ENCODE measurements at places on chromosomes 11 and 22. TPM values are rescaled to one million over a fixed set of nuclear protein-coding genes. Genes with fewer than 3 reads are reported as not detected.

Gene PDGFD
- 10.0 TPM for total RNA-seq

Gene PLEKHB1
- total RNA-seq, result 0.42 TPM

Gene SPDYC
- not detected for total RNA-seq

Gene CCDC34
- total RNA-seq, result 6.9 TPM

Gene PGA3
- not detected for total RNA-seq

Gene GPHA2
- not detected for total RNA-seq

Gene LIF
- total RNA-seq, result 0.63 TPM

Gene ANO1
- total RNA-seq, result 0.33 TPM

Gene LARGE2
- total RNA-seq, result not detected

Gene CCDC81
- total RNA-seq, result 0.53 TPM

Gene BARX2
- not detected for total RNA-seq

Gene CREB3L1
- total RNA-seq, result 1.9 TPM

Gene CASP1
- 6.7 TPM for total RNA-seq

Gene ACRV1
- not detected for total RNA-seq

Gene KCNK7
- total RNA-seq, result 0.04 TPM

Gene CACNA1I
- total RNA-seq, result not detected

Gene PRG3
- total RNA-seq, result not detected

Gene TMPRSS5
- total RNA-seq, result 0.07 TPM

Gene CD81
- total RNA-seq, result 197 TPM

Gene B4GAT1
- total RNA-seq, result 34.2 TPM

Gene DUSP8
- total RNA-seq, result 0.40 TPM

Gene FGF3
- total RNA-seq, result not detected

Gene SMTNL1
- not detected for total RNA-seq

Gene C11orf87
- not detected for total RNA-seq

Gene CSNK2A3
- total RNA-seq, result 1.4 TPM

Gene NPAS4
- total RNA-seq, result not detected

Gene TNNI2
- not detected for total RNA-seq

Gene MS4A3
- total RNA-seq, result not detected

Gene GDPD4
- not detected for total RNA-seq

Gene PTPN5
- total RNA-seq, result not detected

Gene SERPINH1
- total RNA-seq, result 426 TPM

Measured in pulmonary artery endothelial cell (primary cell).